ENCODE measurements at places on chromosomes 6 and 20.
A peak's percentile ranks its signal among the peaks of the same experiment; 100 is the strongest.

DNA sequence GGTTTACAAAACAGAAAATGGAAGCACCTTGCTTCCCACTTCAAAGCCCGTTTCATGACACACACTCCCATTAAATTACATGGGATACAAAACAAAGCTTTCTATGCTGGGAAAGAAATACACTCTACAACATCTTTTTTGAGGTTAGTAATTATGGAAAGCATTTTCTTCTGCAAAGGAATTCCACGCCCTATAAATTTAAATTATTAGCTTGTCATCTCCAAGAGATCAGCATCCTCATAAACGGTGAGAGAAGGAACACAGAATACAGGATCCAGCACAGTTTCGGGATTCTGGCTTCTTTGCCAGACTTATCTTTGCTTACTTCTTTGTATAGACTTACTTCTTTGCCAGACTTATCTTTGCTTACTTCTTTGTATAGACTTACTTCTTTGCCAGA lies 1.3 kb upstream of the SMPDL3A start:
- no peak for DNase-seq

- DNase-seq, result peak; percentile 24
Observed at GRCh38 chr6:37531437-37532036, 31.8 kb upstream of the CCDC167 start.

DNA sequence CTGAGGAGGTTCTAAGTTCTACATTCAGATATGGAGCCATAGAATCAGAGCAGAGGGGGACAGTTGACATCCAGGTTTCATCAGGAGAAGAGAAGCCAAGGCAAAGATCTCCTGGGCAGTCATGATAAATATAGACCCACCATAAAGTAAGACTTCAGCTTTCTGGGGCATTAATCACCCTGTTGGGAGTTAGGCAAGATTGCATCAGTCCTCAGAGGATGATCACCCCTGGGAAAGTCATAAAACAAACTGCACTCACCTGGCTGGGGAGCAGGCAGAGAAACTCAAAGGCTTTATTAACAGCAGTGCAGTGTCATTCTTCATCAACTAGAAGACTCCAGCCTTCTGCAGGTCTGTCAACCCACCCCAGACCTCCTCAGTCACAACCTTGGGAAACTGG lies 301.3 kb upstream of the JARID2 start:
- DNase-seq, result no peak

- DNase-seq, result no peak
Observed at GRCh38 chr6:21666853-21667681, 73.5 kb downstream of the SOX4 start.

DNA sequence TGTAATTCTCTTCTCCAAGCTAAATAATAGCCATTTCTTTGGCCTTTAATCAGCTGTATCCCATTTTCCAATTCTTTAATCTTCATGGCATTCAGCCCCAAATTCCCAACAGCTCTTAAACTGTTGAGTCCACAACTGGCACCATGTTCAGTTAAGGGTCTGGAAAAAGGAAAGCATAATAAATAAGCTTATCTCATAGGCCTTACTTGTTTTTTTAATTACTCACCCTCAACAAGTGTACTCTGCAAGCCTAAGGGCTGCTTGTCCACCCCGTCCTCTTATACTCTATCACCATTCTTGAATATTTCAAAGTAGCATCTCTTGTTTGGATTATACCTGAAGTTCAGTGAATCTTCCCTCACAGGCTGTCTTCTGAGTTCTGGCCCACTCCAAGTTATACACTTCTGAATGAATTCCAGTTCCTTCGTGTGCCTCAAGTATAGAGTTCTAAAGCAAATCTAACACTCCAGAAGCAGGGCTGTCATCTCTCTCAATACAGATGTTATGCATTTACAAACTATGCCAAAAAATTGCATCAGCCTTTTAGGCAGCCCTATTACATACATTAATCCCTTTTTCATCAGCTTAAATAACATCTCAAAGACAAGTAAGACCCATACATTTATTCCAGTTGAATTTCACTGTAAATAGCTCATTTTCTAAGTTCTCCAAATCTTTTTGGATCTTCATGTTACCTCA lies 98.7 kb downstream of the COL21A1 start:
- DNase-seq, result no peak

DNA sequence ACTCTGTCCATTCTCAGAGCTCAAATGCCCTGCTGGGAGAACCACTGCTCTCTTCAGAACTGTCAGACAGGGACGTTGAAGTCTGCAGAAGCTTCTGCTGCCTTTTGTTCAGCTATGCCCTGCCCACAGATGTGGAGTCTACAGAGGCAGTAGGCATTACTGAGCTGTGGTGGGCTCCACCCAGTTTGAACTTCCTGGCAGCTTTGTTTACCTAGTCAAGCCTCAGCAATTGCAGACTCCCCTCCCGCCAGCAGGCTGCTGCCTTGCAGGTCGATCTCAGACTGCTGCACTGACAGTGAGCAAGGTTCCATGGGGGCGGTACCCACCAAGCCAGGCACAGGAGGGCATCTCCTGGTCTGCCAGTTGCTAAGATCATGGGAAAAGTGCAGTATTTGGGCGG lies 21.8 kb upstream of the UFL1 start:
- no peak for DNase-seq

- DNase-seq, result peak; percentile 51
Observed at GRCh38 chr6:2020909-2021308, 224.5 kb downstream of the GMDS start.

DNA sequence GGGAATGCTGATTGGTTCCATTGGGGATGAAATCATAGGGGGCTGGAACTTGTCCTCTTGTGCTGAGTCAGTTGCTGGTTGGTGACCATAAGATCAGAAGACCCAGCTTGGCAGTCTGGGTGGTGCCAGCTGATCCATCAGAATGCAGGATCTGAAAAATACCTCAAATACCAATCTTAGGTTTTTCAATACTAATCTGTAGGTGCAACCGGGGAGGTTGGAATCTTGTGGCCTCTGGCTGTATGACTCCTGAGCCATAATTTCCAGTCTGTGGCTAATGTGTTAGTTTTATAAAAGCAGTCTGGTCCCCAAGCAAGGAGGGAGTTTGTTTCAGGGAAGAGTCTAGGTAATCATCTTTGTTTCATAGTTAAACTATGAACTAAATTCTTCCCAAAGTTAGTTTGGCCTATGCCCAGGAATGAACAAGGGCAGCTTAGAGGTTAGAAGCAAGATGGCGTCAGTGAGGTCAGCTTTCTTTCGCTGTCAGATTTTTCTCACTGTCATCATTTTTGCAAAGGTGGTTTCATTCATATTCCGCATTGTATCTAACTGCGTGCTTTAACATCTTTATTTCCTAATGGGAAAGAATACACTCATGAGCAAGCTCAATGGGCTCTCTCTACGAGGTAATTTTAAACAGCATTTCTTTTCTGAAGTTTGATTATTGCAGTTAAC lies 2.0 kb downstream of the ARMH2 start:
- no peak for DNase-seq

- DNase-seq, result no peak
Observed at GRCh38 chr6:95511404-95511803, 65.9 kb upstream of the MANEA start.

- DNase-seq, result no peak
Observed at GRCh38 chr6:134721060-134721405, 228.9 kb downstream of the ALDH8A1 start.

DNA sequence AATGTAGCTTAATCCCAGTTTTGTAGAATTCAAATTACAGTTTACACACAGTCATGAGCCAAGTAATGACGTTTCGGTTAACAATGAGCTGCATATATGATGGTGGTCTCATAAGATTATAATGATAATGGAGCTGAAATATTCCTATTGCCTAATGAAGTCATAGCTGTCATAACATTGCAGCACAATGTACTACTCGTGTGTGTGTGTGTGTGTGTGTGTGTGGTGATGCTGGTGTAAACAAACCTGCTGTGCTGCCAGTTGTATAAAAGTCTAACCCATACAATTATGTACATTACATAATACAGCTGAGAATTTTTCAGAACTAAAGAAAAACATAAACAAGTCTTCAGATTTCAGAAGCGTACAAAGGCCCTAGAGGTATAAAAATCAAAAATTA lies 66.7 kb upstream of the ARID1B start:
- DNase-seq, result no peak

DNA sequence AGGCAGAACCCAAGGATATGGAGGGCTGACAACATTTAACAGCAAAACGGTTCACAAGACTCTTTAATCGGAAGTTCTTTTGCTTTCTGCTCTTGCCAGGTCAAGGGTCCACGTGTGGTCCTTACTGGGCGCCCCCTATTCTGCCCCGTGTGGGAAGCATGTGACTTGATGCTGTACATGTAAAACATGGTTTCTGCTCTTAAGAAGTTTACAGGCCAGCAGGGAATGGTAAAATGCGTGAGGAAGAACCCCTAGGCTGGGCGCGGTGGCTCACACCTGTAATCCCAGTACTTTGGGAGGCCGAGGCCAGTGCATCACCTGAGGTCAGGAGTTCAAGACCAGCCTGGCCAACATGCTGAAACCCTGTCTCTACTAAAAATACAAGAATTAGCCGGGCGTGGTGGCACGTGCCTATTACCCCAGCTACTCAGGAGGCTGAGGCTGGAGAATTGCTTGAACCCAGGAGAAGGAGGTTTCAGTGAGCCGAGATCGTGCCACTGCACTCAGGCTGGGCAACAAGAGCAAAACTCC lies 19.3 kb downstream of the ZNF217 start:
- DNase-seq, result no peak

- DNase-seq, result peak; percentile 79
Observed at GRCh38 chr6:37242429-37243052, 15.0 kb upstream of the TBC1D22B start.

- no peak for DNase-seq
Observed at GRCh38 chr20:41047975-41048305, 19.3 kb downstream of the TOP1 start.

DNA sequence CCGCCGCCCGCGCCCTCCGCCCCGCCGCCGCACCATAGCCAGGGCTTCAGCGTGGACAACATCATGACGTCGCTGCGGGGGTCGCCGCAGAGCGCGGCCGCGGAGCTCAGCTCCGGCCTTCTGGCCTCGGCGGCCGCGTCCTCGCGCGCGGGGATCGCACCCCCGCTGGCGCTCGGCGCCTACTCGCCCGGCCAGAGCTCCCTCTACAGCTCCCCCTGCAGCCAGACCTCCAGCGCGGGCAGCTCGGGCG lies 1.5 kb downstream of the FOXC1 start:
- peak; percentile 54 for DNase-seq

DNA sequence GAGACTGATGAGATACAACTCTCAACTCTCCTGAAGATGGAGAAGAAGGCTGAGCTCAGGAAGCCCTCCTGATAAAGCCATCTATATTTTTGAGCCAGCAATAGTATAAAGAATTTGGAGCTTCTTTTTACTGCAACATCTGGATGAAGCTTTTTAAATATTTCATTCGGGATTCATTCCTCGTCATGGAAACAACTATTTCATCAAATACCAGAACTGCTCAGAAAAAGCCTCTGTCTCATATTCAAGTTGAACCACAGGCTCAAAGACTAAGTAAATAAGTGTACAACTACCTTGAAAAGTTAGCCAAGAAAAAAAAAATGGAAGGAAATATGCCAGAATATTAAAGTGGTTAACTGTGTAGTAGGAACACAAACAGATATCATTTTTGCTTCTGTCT lies 37.8 kb downstream of the PTPRT start:
- DNase-seq, result no peak

DNA sequence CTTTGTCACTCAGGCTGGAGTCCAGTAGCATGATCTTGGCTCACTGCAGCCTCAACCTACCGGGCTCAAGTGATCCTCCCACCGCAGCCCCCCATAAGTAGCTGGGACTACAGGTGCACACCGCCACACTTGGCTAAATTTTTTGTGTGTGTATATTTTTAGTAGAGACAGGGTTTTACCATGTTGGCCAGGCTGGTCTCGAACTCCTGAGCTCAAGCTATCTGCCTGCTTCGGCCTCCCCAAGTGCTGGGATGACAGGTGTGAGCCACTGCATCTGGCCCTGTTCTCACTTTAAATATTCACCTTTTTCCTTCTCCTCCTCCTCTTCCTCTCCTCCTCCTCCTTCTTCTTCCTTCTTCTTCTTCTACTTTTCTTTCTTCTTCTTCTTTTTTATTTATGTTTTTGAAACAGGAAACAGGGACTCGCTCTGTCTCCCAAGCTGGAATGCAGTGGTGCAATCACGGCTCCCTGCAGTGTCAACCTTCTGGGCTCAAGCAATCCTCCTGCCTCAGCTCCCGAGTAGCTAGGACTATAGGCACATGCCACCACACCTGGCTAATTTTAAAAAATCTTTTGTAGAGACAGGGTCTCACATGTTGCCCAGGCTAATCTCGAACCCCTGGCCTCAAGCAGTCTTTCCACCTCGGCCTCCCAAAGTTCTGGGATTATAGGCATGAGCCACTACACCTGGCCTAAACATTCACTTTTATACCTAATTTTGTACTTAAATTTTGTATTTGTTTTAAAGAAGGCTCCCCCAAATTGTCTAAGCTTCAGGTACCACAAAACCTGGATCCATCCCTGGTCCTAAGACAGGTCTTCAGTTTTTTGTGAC lies 47.2 kb upstream of the NCOA3 start:
- DNase-seq, result peak; percentile 26

DNA sequence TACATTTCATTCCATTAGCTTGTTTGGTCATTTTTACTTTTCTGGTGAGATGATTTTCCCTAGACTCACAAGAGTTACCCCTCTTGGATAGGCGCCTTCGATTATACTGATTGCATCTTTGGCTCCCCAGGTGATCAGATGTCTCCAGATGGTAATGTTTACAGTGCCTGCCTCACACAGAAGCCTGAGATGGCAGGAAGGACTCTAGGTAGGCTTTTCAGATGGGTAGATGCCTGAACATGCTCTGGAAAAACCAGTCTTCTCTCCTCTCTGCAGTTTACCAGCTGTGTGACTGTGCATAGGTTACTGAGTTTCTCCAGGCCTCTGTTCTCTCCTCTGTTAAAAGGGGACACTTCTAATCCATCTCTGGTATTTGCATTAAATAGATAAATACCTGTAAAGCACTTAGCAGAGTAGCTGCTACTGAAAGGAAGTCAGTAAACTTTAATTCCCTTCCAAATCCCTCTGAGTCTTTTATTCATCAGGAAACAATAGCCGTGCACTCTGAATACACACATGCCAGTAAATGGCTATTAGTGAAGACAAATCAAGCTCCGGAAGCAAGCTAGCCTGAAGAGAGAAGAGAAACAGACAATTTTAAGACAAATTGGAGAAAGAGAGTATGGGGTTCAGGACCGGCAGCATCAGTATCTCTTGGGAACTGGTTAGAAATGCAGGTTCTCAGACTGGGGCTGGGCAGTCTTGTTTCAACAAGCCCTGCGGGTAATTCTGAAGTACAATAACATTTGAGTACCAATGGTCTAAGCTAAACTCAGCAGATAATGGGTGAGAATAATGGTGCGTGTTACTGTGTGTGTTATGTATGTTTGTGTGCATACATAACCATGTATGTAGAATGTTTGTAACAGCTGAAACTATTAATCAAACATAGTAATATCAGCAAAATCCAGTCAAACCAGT lies 139.4 kb downstream of the UST start:
- DNase-seq, result no peak

DNA sequence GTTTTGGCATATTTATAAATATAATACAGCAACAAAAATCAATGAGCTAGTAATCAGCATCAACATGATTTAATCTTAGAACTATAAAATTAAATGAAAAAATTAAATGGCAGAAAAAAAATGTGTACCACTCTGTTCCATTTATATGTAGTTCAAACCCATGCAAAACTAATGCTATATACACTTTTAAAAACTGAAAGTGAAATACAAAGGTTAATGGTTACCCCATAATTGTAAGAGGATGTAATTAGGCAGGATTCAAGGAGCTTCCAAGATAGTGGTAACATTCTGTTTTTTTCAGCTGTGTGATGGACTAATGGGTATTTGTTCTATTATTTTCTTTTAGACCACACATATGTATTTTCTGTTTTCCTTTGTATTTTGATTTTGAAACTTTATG lies 492.1 kb downstream of the UTRN start:
- no peak for DNase-seq
